Adrenal gland (tissue), 19 donors: ENCODE measurements at places on chromosomes 12 and 14. TPM values are rescaled to one million over a fixed set of nuclear protein-coding genes. Genes with fewer than 3 reads are reported as not detected.

SLC10A1 gene
- not detected for total RNA-seq

SERPINA5 gene
- 1,018 TPM for total RNA-seq

CCDC197 gene
- not detected for total RNA-seq

TMEM260 gene
- total RNA-seq = 19.0 TPM

PAPLN gene
- 13.2 TPM for total RNA-seq

SLC39A5 gene
- not detected for total RNA-seq

RFX4 gene
- not detected for total RNA-seq

CD4 gene
- 23.8 TPM for total RNA-seq

HOXC12 gene
- not detected for total RNA-seq

RIPK3 gene
- 5.0 TPM for total RNA-seq

SLC7A8 gene
- 33.5 TPM for total RNA-seq

GZMH gene
- total RNA-seq = 1.5 TPM

C12orf54 gene
- total RNA-seq = not detected

SCN8A gene
- total RNA-seq = 2.3 TPM

TDG gene
- total RNA-seq = 22.1 TPM

ACOT6 gene
- total RNA-seq = not detected

TGM1 gene
- 0.85 TPM for total RNA-seq

ZNF641 gene
- 34.5 TPM for total RNA-seq

GNG2 gene
- 9.3 TPM for total RNA-seq

SCAF11 gene
- 91.4 TPM for total RNA-seq

KRT75 gene
- total RNA-seq = not detected

RIN3 gene
- 21.5 TPM for total RNA-seq

DCD gene
- total RNA-seq = not detected

ZFHX2 gene
- total RNA-seq = 0.54 TPM

LTB4R2 gene
- 4.2 TPM for total RNA-seq

OR6C70 gene
- total RNA-seq = not detected

RPL10L gene
- not detected for total RNA-seq
